ENCODE measurements at places on chromosomes 13 and 19. TPM values are rescaled to one million over a fixed set of nuclear protein-coding genes. Genes with fewer than 3 reads are reported as not detected.

DNA sequence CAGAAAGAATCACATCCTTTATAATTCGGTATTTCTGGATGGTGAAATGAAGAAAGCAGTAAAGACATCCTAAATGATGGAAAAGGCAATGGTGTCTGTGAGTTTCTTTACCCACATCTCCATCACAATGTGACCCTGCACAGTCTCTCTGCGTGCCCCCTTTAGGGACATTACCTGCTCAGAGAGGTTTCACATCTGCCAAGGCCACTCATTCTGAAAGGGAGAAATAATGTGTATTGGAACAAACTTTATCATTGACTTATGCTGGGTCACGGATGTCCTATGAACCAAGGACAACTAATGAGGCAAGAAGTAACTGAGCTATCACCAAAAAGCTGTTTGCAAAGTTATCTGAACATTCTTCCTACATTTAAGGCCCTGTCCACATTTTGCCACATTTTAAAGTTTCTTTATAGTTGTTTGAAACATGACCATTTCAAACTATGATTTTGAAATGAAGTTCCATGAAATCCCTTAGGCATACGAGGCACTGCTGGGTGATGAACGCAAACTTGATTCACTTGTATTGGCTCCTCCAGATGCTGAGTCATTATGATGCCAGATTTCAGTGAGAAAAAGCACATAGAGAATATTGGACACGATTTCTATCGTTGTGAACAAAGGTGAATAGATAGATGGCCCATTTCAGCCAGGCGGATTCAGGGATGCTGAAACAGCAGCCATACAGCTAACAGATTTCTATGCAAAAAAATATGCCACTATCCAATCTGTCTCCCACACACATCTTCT, 63.5 kb upstream of the HMGB1 start:
- H3K27me3 ChIP-seq = no peaks in the 10 kb centered on the region
- DNase-seq = no peak
- H3K4me1 ChIP-seq = peaks cover 7% of the 10 kb centered on the region
- no peak overlapping the region for H3K27ac ChIP-seq

- DNase-seq = no peak
- H3K4me1 ChIP-seq = peaks cover 4% of the 10 kb centered on the region
- H3K36me3 ChIP-seq = no peaks in the 10 kb centered on the region
- H3K27me3 ChIP-seq = no peaks in the 10 kb centered on the region
Measured at GRCh38 chr13:34372581-34372980, 554.6 kb downstream of the RFC3 start.

- H3K27me3 ChIP-seq = no peaks in the 10 kb centered on the region
- DNase-seq = no peak
- H3K4me1 ChIP-seq = peaks cover 23% of the 10 kb centered on the region
Measured at GRCh38 chr19:14375582-14376291, 5.5 kb upstream of the ADGRE5 start.

Gene TNFSF13B
- total RNA-seq = 1.8 TPM

Gene SHISA7
- total RNA-seq = 0.05 TPM
